ENCODE measurements at places on chromosomes 6 and 20.

DNA sequence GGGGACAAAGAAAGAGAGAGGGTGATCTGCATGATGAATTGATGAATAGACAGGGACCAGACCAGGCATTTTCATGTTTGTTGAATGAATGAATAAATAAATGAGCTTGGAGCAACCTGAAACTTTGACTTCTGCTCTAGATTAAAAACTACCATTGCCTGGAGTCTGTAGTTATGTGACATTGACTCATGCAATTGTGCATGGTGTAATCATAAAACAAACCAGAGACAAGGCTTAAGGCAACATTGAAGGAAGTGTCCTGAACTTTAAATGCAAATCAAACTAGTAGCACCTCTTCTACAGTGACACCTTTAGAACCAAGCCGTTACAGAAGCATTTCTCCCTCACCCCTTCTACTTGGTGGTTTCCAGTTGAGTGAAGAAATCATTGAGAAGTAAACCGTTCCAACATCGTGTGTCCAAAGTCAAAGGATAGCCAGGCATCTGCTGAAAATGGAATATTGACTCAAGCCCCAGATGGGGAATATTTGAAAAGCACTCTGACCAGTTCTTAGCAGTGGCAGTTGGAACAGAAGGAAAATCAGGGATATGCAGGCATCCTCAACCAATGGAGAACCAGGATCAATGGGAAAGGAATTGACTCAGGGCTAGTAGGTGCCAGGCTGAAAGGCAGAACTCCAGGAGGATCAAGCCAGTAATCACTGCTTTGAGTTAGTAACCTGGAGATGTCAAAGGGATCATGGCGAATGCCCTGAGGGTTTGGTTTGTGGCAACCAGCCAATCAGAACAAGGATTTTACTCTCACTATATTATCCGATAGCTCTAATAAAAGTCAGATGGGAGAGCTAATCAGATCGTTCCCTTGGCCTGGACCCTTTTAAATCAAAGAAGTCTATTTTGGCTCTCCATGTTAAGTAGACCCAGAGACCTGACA lies 171.2 kb upstream of the TSHZ2 start:
- DNase-seq = peak; percentile 15

DNA sequence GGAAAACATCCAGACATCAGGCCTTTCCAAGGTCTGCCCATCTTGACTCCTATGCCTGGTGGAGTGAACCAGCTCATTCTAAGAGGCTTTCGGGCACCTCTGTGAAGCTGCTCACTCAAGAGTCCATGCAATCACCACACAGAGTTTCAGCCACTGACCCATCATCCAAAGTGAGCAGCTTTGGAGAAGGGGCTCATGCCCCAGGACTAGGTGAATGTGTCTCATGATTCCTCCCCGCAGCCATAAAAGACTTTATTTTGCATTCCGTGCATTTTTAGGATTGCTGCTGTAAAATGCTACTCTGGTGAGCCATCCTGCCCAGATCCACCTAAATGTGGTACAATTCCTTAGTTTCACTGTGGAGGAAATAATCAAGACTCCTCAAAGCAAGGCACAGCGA lies 44.5 kb upstream of the EZR start:
- DNase-seq = no peak

DNA sequence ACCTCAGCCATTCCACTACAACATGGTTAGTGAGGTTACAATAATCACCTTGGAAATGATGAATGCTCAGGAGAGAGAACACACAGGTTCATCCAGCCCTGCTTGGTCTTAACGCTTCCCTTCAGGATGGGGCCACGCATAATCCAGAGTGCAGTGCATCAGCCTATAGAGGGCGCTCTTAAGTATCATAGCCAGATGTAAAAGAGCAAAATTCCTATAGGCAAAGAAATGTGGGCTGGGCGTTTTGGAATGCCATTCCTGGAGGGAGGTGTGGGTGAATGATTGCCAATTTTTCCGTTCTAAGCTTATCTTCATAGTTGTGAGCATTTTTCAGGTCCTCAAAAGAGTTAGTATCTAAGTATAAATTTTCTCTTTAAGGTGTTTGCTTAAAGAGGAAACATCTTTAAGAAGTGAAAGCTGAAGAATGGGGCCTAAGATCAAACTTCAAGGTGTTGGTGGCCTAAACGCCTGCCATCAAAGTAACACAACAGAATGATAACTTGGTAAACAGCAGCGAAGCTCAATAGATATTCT lies 1.8 kb downstream of the RIPOR2 start:
- DNase-seq = peak; percentile 18

DNA sequence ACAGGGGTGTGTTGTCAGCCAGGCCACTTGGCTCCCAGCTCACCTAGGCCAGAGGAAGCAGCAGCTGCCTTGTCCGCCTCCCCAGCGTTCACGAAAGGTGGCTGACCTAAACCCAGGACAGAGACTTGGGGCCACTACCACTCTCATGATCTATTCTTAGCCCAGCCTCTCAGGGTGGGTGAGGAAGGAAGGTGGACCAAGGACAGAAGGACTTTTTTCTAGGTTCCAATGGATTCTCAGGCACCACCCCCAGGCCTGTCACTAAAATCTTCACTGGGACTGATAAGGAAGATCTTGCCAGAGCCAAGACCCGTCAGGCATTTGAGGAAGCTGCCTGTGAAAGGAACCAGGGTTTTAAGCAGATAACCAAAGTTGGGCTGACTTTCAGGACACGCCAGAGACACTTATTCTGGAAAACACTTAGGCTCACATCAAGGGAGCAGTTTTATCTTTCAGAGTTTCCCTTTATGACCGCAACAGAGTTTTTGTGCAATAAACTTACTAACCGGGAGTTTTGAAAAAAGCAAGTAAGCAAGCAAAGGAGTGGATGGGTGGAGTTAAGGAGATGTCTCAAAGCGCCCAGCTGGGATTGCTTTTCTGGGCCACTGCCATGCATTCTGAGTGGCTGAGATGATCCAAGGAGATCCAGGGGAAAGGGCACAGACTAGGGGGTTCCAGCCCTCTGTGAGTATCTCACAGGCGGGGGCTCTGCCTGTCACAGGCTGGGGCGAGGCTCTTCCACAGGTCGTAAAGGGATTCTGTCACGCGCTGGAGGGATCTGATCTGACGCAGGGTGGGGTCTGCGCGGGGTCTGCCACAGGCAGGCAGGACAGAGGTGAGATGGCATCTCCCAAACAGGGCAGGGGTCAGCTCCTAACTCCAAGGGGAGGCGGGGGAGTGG lies 989 bp downstream of the FITM2 start:
- peak; percentile 87 for DNase-seq

- DNase-seq = no peak
Observed at GRCh38 chr6:101394936-101395335, 1.4 kb downstream of the GRIK2 start.

- peak; percentile 30 for DNase-seq
Observed at GRCh38 chr6:123716506-123716905, 79.8 kb upstream of the TRDN start.

DNA sequence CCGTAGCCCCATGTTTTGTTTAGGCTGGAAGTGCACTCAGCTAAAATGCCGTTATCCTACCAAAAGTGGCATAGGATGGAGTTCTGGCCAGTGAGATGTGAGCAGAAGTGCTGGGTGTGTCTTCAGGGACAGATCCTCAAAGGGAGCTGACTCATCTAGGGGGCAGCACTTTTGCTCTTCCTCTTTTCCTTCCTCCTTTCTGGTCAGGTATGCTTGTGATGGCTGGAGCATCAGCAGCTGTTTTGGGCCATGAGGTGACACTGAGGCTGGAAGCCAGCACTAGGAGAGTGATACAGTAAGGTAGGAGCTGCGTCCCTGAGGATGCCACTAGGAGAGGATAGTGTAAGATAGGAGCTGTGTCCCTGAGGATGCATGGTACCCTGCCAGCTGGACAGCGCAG lies 4.6 kb upstream of the OSBPL2 start:
- DNase-seq = no peak

DNA sequence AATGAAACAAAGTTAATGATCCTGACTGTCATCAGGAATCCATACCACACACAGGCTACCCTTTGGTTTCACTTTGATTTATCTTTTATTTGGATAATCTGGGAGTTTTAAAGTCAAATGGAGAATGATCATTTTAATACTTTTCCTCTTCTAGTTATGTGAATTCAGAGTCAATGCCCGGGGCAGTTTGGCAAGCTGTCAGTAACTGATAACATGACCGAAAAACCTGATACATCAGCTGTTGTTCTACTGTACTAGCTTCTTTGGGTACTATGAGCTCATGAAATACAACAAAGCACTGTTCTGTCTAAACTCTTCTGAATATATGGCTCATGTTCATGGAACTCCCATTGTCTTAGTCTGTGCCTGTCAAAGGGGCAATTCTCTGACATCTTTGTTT lies 30.2 kb downstream of the KLHL31 start:
- DNase-seq = no peak

DNA sequence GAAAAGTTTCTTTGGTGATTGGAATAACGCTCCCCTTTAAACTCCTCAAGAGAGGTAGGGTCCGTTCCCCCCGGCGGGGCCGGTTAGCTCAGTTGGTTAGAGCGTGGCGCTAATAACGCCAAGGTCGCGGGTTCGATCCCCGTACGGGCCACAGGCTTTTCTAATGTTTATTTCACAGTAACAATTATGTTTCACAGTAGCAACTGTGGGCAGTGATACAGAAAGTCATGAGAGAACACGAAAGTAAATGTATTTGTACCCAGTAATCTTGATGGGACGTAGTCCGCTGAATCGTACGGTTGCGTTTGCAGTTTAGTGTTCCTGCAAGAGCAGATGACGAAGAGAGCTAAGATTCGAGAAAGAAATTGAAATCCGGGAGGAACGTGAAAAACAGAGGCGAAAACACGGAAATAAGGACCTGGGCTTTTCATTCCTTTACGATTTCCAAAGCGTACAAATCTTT lies 505.5 kb downstream of the PRIM2 start:
- DNase-seq = peak; percentile 94

DNA sequence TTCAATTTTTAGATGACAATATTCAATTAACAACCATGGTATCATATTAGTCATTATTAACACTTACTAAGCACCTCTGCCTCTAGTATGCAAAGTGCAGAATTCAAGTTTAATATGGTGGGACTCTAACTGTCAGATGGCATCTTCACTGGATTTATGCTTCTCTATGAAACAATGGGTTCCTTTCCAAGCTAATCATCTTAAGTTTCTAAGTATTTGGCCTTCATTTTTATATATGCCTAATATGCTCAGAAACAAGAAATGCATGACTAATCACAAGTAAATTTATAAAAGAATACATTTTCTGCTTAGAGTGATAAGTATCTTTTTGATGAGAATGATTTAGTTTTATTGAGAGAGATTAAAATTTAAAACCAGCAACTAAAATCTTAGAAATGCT lies 144.7 kb downstream of the HIVEP2 start:
- no peak for DNase-seq

DNA sequence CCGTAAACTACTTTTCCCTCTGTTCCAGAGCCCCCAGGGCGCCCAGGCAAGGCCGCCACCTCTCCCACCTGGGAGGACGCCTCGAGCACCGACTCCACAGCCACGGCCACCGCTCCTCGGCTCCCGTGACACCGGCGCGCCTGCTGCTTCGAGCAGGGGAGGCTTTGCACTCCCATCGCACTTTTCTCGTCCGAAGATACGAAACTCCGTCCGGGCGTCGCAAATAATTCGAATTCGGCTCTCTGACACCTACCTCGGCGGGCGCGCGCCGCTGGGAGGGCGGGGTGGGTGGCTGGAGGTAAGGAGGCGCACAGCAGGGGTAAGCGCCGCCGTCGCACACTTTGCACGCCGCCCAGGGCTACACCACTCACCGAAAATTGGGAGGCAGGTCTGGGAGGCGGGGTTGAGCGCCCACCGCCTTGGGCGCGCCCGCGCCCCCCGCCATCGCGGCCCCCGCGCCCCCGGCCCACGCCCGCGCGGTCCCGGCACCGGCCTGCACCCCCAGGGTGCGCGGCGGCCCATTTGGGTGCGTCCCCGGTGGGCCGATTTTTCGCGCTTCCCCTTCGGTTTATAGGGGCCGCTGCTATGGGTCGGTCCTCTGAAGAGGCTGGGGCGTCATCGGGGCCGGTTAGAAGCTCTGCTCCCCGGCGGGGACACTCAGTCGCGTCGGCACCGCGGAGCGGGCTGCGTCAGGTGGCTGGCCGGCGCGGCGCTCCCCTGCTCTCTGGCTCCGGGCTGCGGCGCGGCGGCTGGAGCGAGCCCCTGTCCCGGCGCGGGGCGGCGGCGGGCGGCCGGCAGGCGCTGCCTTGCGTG lies 36.2 kb downstream of the GNAS start:
- DNase-seq = peak; percentile 73

GRCh38 chr6:34656378-34657036 lies 40.1 kb downstream of the ILRUN start:
- DNase-seq = peak; percentile 92

DNA sequence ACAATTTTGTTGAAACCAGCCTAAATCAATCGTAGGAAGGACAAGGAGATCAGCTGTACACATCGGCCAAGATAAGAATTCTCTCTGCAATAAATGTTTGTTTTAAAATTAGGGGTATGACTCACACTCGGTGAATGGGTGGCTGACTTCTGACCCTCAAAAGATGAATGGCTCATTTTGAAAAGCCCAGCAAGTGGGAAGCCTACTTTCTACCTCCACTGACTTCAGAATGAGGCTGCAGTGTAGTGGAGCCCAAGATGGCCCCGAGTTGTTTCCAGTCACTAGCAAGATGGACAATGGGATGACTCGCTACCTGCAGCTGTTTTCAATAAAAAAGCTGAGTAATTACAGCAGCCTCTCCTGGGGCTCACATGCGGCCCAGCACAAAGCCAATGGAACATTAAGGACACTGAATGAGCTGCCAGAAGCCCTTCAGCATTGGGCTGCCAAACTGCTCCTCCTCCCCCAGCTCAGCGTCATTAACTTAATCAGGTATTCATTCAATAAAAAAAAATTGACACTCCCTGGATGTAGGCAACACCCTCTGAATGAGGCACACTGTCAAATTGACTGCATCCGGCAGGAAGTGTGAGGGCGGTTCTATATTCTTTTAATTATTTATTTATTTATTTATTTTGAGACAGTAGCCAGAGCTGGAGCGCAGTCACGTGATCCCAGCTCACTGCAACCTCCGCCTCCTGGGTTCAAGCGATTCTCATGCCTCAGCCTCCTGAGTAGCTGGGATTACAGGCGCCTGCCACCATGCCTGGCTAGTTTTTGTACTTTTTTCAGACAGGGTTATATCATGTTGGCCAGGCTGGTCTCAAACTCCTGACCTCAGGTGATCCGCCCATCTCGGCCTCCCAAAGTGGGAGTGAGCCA lies 107.3 kb downstream of the GMPR start:
- DNase-seq = peak; percentile 99

GRCh38 chr6:159065091-159065490 lies 20.3 kb upstream of the TAGAP start:
- no peak for DNase-seq

GRCh38 chr6:169589699-169590257 lies 112.1 kb downstream of the WDR27 start:
- peak; percentile 56 for DNase-seq

GRCh38 chr6:2179950-2180349 lies 65.5 kb downstream of the GMDS start:
- DNase-seq = peak; percentile 35
